Cardiac ventricle fibroblast (primary cell): ENCODE measurements at places on chromosomes 11 and 22. TPM values are rescaled to one million over a fixed set of nuclear protein-coding genes. Genes with fewer than 3 reads are reported as not detected.

C11orf91 gene
- total RNA-seq: not detected in 2 replicates

GPHA2 gene
- total RNA-seq: not detected in 2 replicates

PC gene
- total RNA-seq: 28.6 and 29.7 TPM in 2 replicates

NLRP14 gene
- 0.05 TPM in 1 of 2 replicates, not detected in the other for total RNA-seq

CRYAB gene
- total RNA-seq: 53.4 and 56.3 TPM in 2 replicates

B4GALNT4 gene
- 5.1 and 8.8 TPM in 2 replicates for total RNA-seq

SPI1 gene
- total RNA-seq: not detected in 2 replicates

TAGLN gene
- total RNA-seq: 261 and 306 TPM in 2 replicates

KCTD17 gene
- total RNA-seq: 13.9 and 23.8 TPM in 2 replicates

OR4S1 gene
- not detected in 2 replicates for total RNA-seq

LMNTD2 gene
- total RNA-seq: 0.44 and 1.7 TPM in 2 replicates

ADORA2A gene
- 0.44 and 0.88 TPM in 2 replicates for total RNA-seq

BTBD18 gene
- not detected in 2 replicates for total RNA-seq
